Activated T-helper 1 cell treated with anti-CD3 and anti-CD28 coated beads, Interleukin-2, amount 50 U/mL, for 16 hours (primary cell): ENCODE measurements at places on chromosomes 3 and 15.

- no peak for DNase-seq
These were observed 79.2 kb upstream of the KLF13 start for GRCh38 chr15:31247404-31247803.

DNA sequence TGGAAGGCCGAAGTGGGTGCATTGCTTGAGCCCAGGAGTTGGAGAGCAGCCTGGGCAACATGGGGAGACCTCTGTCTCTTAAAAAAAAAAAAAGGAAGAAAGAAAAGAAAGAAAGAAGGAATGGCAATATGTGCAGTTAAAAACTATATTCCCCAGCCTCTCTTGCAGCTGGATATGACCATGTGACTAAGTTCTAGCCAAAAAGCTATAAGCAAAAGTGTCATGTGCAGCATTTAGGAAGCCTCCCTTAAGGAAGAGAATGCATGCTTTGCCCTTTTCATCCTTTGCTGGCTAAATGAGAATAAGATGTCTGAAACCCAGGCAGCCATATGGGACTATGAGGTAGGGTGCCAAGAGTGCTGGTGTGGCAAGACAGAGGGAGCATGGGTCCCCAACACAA lies 21.8 kb downstream of the CYP19A1 start:
- no peak for DNase-seq

DNA sequence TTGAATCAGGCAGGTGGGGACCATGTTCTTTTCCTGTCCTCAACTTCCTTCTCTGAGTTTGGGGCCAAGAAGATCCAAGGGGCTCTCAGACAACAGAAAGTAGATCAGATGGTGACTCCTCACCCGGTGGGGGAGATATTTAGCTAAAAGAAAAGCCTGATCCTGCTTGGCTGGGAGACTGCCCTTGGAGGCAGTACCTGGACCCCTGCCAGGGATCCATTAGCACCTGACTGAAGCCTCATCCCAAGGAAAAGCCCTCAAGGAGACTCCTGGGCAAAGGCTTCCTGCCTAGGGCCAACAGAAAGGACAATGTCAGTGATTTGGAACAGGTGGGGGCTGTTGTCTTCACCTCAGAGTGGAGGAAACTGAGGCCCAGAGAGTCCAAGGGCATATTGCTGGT lies 33.5 kb upstream of the HHATL start:
- no peak for DNase-seq

- no peak for DNase-seq
These were observed 15.1 kb upstream of the TCAIM start for GRCh38 chr3:44323341-44323955.

GRCh38 chr3:96986241-96986640 lies 171.8 kb downstream of the EPHA6 start:
- DNase-seq, result no peak

- no peak for DNase-seq
These were observed 89.3 kb downstream of the DIPK2A start for GRCh38 chr3:144060881-144061280.

GRCh38 chr15:69082021-69082502 lies 67.6 kb downstream of the NOX5 start:
- DNase-seq, result no peak

- no peak for DNase-seq
These were observed 24.3 kb upstream of the KPNA1 start for GRCh38 chr3:122538956-122539490.

DNA sequence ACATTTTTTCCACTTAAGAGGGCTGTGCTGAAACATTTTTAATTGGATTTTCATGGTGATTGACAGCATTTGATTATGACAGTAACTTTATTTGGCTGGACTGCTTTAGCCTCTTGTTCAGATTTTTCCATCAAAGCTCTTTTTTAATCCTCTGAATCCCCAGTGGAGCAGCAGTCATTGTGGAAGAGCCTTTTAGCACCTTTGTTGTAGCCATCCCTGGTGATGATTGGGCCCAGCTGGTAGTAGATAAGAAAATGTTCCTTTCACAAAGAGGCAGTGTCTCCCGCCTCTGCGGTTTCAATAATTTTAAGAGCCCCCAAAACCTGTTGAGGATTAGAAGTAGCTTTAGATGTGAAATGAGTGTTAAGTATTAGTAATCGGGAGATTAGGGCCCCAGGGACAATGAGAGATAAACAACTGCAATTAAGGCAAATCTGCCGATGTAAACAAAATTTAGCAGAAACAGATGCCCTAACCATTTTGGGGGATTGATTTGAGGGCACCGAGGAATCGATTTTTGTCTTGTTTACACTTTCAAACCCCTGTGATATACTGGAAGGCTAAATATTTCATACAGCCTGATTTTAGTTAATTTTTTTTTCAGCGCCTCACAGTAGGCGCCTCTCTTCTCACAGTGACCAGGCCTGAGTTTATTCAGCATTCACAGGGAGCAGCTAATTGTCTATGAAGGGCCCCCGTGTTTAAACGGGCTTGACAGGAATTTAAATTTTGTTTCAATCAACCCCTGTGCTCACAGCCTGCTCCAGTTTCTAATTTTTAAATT lies 43.2 kb upstream of the SKOR1 start:
- no peak for DNase-seq

- DNase-seq, result no peak
These were observed 5.9 kb upstream of the NDUFAF1 start for GRCh38 chr15:41408234-41408641.

- DNase-seq, result no peak
These were observed 5.4 kb downstream of the PFN2 start for GRCh38 chr3:149965278-149965677.
